ENCODE measurements at places on chromosomes 1 and 21. TPM values are rescaled to one million over a fixed set of nuclear protein-coding genes. Genes with fewer than 3 reads are reported as not detected.

DNA sequence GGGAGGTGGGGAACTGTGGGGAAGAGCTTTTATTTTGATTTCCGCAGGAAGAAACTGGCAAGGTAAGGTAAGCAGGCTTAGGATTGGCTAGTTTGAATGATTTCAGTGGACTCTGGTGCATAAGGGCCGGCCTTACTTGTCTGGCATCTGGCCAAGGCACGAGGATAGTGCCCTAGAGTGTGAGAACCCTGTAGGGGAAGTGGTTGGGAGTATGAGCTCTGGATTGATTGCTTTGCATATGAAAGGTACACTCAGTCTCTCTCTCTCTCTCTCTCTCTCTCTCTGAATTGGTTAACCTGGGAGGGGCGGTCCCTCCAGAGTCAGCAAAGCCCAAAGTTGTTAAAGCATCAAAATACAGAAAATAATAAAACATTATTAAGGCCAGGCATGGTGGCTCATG lies 463.0 kb downstream of the SIPA1L2 start:
- DNase-seq: no peak
- H3K4me1 ChIP-seq: no peaks in the 10 kb centered on the region
- H3K36me3 ChIP-seq: no peaks in the 10 kb centered on the region
- no peak overlapping the region for H3K27ac ChIP-seq
- no peaks in the 10 kb centered on the region for H3K27me3 ChIP-seq

GRCh38 chr1:218444588-218444987 lies 99.5 kb downstream of the TGFB2 start:
- DNase-seq: no peak
- H3K27ac ChIP-seq: no peak overlapping the region
- H3K4me1 ChIP-seq: no peaks in the 10 kb centered on the region
- no peak overlapping the region for H3K4me3 ChIP-seq

The SYCP1 gene
- not detected for total RNA-seq

The SLC5A9 gene
- not detected for total RNA-seq

- H3K4me3 ChIP-seq: peak overlapping the region; percentile 93
- peak; percentile 18 for DNase-seq
- no peaks in the 10 kb centered on the region for H3K36me3 ChIP-seq
- no peaks in the 10 kb centered on the region for H3K27me3 ChIP-seq
- peaks cover 53% of the 10 kb centered on the region for H3K4me1 ChIP-seq
- H3K27ac ChIP-seq: peak overlapping the region; percentile 93
These were observed 522 bp downstream of the TMEM59 start for GRCh38 chr1:54052431-54052933.

The FOXD3 gene
- not detected for total RNA-seq

GRCh38 chr1:15128520-15129313 lies 24.8 kb upstream of the TMEM51 start:
- peaks cover 2% of the 10 kb centered on the region for H3K27me3 ChIP-seq
- H3K36me3 ChIP-seq: no peaks in the 10 kb centered on the region
- H3K4me3 ChIP-seq: no peak overlapping the region

GRCh38 chr1:156838972-156839371 lies 19.9 kb downstream of the INSRR start:
- peak; percentile 35 for DNase-seq
- H3K4me3 ChIP-seq: no peak overlapping the region
- H3K27me3 ChIP-seq: peaks cover 11% of the 10 kb centered on the region
- no peak overlapping the region for H3K27ac ChIP-seq

DNA sequence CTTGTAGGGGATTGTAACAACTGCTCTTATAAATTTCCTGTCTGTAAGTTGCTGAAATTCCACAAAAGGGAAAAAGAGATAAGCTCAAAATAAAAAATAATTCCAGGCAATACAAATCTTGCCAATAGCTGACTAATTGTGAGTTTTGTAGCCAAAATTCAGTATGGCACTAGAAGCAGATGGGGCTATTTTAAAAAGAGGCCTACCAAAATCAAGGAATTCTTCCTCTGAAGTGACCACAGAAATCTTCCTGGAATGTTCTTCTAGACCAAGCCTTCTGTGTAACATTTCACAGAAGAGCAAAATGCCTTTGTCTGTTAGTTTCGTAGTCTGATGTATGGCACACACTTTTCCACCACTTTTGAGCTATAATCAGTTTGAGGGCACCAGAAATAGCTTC lies 127.6 kb downstream of the CYYR1 start:
- H3K4me3 ChIP-seq: no peak overlapping the region
- no peak for DNase-seq
- no peaks in the 10 kb centered on the region for H3K27me3 ChIP-seq
- no peak overlapping the region for H3K27ac ChIP-seq

The NUAK2 gene
- total RNA-seq: 4.5 TPM

The GCSAML gene
- 0.11 TPM for total RNA-seq

- no peak overlapping the region for H3K27ac ChIP-seq
- H3K36me3 ChIP-seq: no peaks in the 10 kb centered on the region
- no peak overlapping the region for H3K4me3 ChIP-seq
- H3K27me3 ChIP-seq: no peaks in the 10 kb centered on the region
These were observed 49.1 kb upstream of the LRRC3 start for GRCh38 chr21:44405948-44406872.

DNA sequence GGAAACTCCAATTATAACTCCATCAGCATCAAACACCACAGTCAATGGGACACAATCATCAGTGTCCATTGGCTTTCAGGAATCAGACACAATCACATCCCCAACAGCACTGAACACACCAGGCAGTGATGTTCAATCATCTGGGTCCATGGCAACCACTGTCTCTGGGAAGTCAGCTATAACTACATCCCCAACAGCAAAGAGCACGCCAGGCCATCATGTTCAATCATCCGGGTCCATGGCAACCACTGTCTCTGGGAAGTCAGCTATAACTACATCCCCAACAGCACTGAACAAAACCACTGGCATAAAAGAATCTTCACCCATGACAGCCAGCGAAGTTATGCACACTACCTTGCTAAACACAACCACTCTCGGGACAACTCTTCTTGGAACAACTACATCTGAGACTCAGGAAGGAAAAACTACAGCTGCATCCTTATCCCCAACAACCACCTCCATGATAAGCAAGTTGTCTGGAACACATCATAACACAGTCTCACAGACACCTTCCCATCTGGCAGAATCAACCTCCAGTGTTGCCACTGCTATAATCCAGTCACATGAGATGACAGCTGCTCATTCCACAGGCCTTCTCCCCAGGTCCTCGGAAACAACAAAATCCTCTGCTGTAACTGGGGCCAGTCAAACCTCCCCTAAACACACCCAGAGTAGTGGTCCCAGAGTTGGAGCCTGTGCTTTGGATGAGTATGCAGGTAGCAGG lies 19.9 kb downstream of the CATSPER4 start:
- no peak for DNase-seq
- H3K36me3 ChIP-seq: no peaks in the 10 kb centered on the region
- no peak overlapping the region for H3K4me3 ChIP-seq

DNA sequence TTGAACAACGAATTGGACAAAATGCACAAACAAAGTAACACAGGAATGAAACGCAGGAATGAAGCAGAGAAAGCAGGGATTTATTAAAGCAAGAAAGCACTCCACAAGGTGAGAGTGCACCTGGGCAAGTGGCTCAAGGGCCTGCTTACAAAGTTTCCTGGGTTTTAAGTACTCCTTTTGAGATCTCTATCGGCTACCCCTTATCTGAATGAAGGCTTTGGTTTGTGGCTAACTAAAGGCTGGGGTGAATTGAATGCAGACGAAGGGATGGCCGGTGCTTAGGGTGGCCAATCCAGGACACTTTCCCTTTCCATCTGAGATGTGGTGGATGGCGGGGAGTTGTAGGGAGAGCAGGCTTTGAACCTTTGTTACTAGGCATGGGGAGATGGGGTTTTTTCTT lies 151.4 kb upstream of the KIAA0040 start:
- DNase-seq: no peak
- H3K36me3 ChIP-seq: no peaks in the 10 kb centered on the region
- H3K27ac ChIP-seq: no peak overlapping the region
- peaks cover 5% of the 10 kb centered on the region for H3K27me3 ChIP-seq

GRCh38 chr1:35210321-35211119 lies 17.6 kb upstream of the SFPQ start:
- no peaks in the 10 kb centered on the region for H3K36me3 ChIP-seq
- DNase-seq: no peak
- no peak overlapping the region for H3K27ac ChIP-seq
- H3K4me1 ChIP-seq: no peaks in the 10 kb centered on the region
- H3K27me3 ChIP-seq: no peaks in the 10 kb centered on the region

DNA sequence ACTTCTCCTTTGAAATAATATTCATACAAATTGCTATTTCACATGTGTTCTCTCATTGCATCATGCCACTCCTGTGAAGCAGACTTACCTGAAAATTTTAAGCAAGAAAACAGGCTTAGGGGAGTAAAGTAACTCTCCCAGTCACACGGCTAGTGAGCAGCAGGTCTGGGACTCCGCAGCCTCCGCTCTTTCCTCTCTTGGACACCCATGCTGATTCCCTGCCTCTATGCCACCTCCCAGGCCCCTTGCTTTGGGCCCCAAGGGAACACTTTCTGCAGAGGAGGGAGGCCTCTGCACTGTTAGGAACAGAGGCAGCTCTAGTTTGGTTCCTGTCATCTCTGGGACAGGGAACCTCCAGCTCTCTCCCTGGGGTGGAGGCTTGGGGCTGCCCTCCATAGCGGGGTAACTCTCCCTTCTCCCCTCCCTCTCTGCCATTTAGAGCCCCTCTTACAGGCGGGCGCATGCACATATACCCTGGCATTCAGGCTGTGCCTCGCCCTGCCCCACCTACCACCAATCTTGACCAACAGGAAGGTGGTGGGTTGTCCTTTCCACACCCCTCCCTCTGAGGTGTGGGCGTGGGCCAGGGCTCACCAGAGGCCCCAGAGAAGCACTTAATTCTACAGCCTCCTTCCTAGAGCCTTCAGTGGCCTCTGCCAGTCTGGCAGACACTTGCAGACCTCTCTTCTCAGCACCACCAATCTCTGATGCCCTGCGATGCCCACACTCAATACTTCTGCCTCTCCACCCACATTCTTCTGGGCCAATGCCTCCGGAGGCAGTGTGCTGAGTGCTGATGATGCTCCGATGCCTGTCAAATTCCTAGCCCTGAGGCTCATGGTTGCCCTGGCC lies at the start of gene RXFP4:
Gene RXFP4 (plus strand): TSS at position 646 of the 852 bp plus-strand sequence. CDS start 72 bp downstream, at position 718.
- no peak within 1 kb of the TSS for H3K27ac ChIP-seq

The LRRIQ3 gene
- total RNA-seq: 2.9 TPM

GRCh38 chr21:45102391-45102932 lies 28.1 kb downstream of the ADARB1 start:
- no peak overlapping the region for H3K27ac ChIP-seq
- no peaks in the 10 kb centered on the region for H3K36me3 ChIP-seq
- H3K27me3 ChIP-seq: no peaks in the 10 kb centered on the region

The LHX4 gene
- not detected for total RNA-seq

GRCh38 chr1:216175714-216176113 lies 247.5 kb downstream of the USH2A start:
- no peak overlapping the region for H3K27ac ChIP-seq
- no peak overlapping the region for H3K4me3 ChIP-seq
- H3K27me3 ChIP-seq: no peaks in the 10 kb centered on the region
- DNase-seq: no peak

The RAB25 gene
- not detected for total RNA-seq

- H3K36me3 ChIP-seq: no peaks in the 10 kb centered on the region
- H3K27ac ChIP-seq: no peak overlapping the region
- no peak overlapping the region for H3K4me3 ChIP-seq
- no peaks in the 10 kb centered on the region for H3K4me1 ChIP-seq
These were observed 61.7 kb upstream of the MRPS6 start for GRCh38 chr21:34011660-34012059.

DNA sequence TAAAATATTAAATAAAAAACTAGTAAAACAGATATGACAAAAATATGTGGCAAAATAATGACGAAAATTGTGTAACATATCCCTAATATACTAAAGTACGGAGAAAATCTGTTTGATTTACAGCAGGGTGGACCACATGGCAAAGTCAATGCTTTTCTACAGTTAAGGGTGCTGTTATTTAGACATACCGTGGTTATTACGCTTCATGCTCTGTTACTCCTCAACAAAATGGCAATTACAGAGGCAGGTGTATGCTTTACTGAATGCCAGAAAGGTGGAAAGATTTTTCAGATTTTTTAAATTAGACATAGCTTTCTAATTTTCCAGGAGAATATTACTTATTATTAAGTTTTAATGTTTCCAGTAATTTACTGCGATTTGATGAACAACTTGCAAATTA lies 343.9 kb upstream of the DPYD start:
- no peak for DNase-seq
- H3K27me3 ChIP-seq: no peaks in the 10 kb centered on the region
- no peaks in the 10 kb centered on the region for H3K36me3 ChIP-seq
- no peaks in the 10 kb centered on the region for H3K4me1 ChIP-seq
- H3K4me3 ChIP-seq: no peak overlapping the region
- H3K27ac ChIP-seq: no peak overlapping the region

GRCh38 chr1:161115132-161115711 lies 2.6 kb downstream of the PFDN2 start:
- peaks cover 50% of the 10 kb centered on the region for H3K4me1 ChIP-seq
- H3K36me3 ChIP-seq: no peaks in the 10 kb centered on the region
- DNase-seq: no peak
- no peak overlapping the region for H3K4me3 ChIP-seq
- no peaks in the 10 kb centered on the region for H3K27me3 ChIP-seq

- H3K27me3 ChIP-seq: no peaks in the 10 kb centered on the region
- no peaks in the 10 kb centered on the region for H3K4me1 ChIP-seq
- no peak overlapping the region for H3K27ac ChIP-seq
- no peak for DNase-seq
- H3K4me3 ChIP-seq: no peak overlapping the region
These were observed 154.3 kb upstream of the RNPC3 start for GRCh38 chr1:103371234-103371633.

GRCh38 chr1:165501970-165502348 lies 41.8 kb upstream of the LRRC52 start:
- no peak overlapping the region for H3K27ac ChIP-seq
- no peak for DNase-seq
- no peaks in the 10 kb centered on the region for H3K27me3 ChIP-seq
- H3K36me3 ChIP-seq: no peaks in the 10 kb centered on the region
- H3K4me1 ChIP-seq: no peaks in the 10 kb centered on the region

DNA sequence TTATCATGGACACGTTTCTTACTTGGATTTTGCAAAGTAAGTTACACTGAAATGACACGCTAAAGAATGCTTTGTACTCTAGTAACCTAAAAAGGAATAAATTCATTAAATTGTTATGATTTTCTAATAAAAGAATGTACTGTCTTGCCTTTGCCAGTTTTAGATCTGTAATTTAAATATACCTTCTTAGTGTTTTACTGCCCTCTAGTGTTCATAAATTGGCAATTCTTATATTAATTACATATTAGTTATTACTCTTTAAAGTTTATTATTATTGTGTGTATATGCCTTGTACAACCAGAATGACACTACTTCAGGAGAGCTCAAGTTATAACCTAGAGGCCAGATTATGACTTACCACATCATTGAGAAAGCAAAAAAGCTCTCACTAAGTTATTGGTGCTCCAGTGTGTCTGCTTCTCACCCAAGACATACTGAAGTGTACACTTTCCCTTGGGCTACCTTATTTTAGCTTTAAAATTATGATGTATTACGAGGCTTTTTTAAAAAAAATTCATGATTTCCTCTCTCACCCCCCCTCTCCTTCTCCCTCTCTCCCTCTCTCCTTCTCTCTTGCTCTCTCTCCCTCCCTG lies 169.9 kb downstream of the HS2ST1 start:
- peak; percentile 42 for DNase-seq
- no peak overlapping the region for H3K4me3 ChIP-seq
- no peaks in the 10 kb centered on the region for H3K36me3 ChIP-seq
- H3K27me3 ChIP-seq: no peaks in the 10 kb centered on the region
- H3K4me1 ChIP-seq: no peaks in the 10 kb centered on the region

The RTCA gene
- 68.3 TPM for total RNA-seq

GRCh38 chr21:27511233-27511632 lies 544.3 kb upstream of the ADAMTS5 start:
- no peaks in the 10 kb centered on the region for H3K4me1 ChIP-seq
- H3K4me3 ChIP-seq: no peak overlapping the region
- DNase-seq: no peak

The FCRL6 gene
- 1.5 TPM for total RNA-seq

All from CD8-positive, alpha-beta memory T cell (primary cell).